GM23248 (cell line): ENCODE measurements at places on chromosomes 5 and 9. TPM values are rescaled to one million over a fixed set of nuclear protein-coding genes. Genes with fewer than 3 reads are reported as not detected.

KIAA1958 gene
- total RNA-seq, result 4.7 and 7.7 TPM in 2 replicates

ADAMTSL1 gene
- 255 and 273 TPM in 2 replicates for total RNA-seq

RASEF gene
- 0.11 TPM in 1 of 2 replicates, not detected in the other for total RNA-seq

SPATA6L gene
- 0.65 and 1.0 TPM in 2 replicates for total RNA-seq

FOXE1 gene
- not detected in 2 replicates for total RNA-seq

SLC6A3 gene
- not detected in 2 replicates for total RNA-seq

KIF20A gene
- 26.0 and 27.3 TPM in 2 replicates for total RNA-seq

TLX3 gene
- total RNA-seq, result not detected in 2 replicates

CDHR2 gene
- total RNA-seq, result not detected in 2 replicates

TSSK1B gene
- not detected in 2 replicates for total RNA-seq

CTXN3 gene
- total RNA-seq, result not detected in 2 replicates

PCDHA3 gene
- total RNA-seq, result not detected in 2 replicates

ANAPC2 gene
- total RNA-seq, result 24.0 and 28.8 TPM in 2 replicates

OBP2B gene
- not detected in 2 replicates for total RNA-seq

GRCh38 chr9:112032743-112033142 lies 136.1 kb downstream of the UGCG start:
- DNase-seq, result peak; percentile 44

DNA sequence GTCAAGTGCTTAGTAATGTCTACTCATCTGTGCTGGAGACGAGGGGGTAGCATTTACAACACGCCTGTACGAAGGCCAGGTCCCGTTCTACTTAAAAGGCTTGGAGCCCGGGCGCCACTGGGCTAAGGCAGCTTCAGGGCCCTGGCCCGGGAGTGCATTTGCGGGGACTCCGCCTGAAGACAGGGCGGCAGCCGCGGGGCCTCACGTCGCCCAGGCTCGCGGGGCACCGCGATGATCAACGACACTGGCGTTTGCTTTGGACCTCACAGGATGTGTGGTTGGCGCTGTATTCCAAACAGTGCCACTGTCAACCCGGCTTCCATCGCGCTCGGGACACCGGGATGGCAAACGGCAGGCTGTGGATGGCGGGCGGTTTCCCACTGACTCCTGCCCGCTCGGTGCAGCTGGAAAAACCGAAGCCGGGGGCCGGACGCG lies 1.1 kb upstream of the TENT4A start:
- peak; percentile 87 for DNase-seq

GRCh38 chr9:128689293-128689774 lies 312 bp downstream of the SET start:
- no peak for DNase-seq

GRCh38 chr9:86275962-86276361 lies 6.4 kb downstream of the ISCA1 start:
- DNase-seq, result peak; percentile 17

DNA sequence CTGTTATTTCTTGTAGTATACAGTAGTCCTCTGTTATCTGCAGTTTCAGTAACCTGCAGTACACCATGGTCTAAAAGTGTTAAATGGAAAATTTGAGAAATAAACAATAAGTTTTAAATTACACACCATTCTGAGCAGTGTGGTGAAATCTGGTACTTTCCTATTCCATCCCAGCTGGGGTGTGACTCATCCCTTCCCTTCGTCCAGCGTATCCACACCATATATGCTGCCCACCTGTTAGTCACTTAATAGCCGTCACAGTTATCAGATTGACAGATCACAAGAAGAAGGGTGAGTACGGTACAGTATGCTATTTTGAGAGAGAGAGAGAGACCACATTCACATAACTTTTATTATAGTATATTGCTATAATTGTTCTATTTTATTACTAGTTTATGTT lies 28.9 kb downstream of the FAM151B start:
- DNase-seq, result peak; percentile 84

DNA sequence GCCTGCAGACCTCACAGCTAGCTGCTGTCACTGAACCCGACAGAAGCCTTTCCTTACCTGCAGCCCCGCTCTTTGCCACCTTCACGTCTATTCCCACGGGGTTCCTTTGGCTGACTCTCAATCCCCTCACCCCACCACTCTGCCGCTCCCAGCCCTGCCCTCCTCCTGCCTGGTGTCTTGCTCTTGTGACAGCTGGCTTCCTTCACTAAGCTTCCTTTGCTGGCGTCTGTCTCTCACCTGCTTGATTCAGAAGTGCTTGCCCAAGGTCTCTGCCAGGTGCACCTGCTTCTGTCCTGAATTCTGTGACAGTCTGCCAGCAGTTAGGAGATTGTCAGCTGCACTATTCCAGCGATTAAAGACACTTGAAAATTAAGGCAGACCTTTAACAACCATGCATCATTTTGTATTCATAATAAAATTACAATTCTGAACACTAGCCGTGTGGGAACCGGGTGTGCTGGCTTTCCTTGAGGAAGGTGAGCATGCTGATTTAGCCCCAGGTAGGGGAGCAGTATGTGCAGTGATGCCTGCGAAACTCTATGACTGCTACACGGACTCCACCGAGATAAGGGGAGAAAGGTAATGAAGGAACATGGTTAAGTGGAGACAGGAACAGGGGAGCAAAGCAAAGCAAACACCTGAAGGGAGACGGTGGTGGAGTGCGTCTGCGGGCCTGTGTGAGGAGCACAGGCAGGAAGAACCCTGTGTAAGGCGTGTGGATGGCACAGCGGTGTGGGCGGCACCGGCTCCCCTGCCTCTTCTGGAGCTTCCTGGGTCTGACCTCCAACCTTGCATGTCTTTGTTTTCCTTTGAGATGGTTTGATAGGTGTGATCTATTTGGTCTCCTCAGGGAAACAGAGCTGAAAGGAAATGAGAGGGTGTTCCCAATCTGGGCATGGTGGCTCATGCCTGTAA lies 80.1 kb upstream of the CACNA1B start:
- no peak for DNase-seq

GRCh38 chr9:6779417-6780241 lies 21.9 kb downstream of the KDM4C start:
- DNase-seq, result peak; percentile 14

DNA sequence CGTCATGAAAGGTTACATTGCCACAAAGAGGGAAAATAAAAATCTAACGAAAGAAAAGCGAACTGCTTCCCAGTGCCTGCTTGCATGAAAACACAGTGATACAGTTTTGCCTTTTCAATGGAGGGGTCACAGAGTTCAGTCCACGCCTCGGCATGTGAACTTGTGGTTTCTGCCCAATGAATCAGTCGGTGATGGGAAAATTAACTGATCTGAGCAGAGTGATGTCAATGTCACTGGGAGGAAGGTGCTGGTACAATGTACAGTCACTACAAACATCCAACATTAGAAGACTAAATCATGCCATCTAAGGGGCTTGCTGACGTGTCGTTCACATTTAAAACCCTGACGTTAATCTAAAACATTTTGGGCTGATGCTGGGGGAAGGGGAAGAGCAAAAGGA lies 151.8 kb upstream of the MSX2 start:
- DNase-seq, result no peak

GRCh38 chr9:99143655-99144054 lies 38.7 kb downstream of the TGFBR1 start:
- DNase-seq, result peak; percentile 28

- DNase-seq, result peak; percentile 40
Observed at GRCh38 chr5:147404706-147405105, 105.2 kb downstream of the DPYSL3 start.

DNA sequence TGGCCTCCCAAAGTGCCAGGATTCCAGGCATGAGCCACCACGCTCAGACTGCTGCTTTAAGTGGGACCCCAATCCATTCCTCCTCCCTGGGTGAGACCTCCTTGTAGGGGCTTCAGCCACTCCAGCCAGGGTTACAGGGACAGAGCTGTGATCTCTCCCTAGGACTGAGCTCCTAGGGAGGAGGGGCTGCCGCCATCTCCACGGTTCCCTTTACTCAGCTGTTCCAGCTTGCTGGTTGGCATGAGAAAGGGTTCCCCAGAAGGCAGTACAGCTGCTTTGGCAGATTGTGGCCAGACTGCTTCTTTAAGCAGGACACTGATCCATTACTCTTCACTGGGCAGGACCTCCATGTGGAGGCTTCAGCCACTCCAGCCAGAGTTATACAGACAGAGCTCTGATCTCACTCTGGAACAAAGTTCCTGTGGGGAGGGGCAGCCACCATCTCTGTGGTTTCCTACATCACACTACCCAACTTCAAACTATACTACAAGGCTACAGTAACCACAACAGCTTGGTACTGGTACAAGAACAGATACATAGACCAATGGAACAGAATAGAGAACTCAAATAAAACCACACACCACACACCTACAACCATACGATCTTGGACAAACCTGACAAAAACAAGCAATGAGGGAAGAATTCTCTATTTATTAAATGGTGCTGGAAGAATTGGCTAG lies 7.2 kb downstream of the INSL6 start:
- DNase-seq, result no peak

DNA sequence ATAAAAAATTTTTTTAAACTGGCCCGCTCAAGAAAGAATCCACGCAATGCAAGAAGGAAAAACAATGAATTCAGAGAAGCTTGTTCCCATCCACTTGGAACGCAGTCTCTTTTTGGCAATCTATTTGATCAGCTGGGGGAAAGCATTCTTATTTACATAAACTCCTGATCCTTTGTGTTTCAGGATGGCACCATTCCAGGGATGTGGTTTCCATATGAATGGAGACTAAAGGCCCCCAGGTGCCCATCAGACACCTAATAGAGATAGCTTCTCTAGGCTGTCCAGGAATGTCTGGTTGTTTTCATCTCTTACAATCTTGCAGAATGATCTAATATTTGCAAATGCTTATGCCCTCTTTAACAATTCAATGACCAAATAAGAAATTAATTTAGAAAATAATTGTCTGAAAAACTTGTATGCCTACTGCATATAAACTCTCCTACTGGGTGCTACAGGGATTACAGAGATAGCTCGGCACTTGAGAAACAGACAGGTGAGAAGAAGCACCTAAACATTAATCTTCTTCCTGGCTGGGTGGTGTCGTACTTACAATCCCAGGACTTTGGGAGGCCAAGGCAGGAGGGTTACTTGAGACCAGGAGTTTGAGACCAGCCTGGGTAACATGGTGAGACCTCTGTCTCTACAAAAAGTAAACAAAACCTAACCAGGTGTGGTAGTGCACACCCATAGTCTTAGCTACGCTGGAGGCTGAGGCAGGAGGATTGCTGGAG lies 3.0 kb upstream of the RASGRF2 start:
- no peak for DNase-seq

DNA sequence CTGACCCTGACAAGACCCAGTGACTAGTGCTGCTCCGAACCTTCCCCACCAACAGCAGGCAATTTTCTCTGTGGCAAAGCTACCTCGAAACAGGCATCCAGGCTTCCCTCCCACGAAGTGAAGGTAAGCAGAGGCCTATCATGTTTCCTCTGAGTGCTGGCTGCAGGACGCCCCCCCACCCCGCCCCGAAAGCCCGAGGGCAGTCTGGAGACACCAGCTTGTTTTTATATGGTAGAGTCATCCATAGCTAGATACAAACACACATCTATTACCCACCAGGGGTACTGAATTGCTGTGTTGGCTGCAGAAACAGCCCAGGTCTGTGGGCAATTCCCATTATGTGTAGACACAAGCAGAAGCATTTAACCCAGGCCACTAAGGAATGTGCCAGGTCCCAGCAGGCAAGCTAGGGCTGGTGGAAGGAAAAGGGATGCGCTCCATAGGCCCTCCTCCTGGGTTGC lies 40.4 kb downstream of the LIX1 start:
- no peak for DNase-seq

DNA sequence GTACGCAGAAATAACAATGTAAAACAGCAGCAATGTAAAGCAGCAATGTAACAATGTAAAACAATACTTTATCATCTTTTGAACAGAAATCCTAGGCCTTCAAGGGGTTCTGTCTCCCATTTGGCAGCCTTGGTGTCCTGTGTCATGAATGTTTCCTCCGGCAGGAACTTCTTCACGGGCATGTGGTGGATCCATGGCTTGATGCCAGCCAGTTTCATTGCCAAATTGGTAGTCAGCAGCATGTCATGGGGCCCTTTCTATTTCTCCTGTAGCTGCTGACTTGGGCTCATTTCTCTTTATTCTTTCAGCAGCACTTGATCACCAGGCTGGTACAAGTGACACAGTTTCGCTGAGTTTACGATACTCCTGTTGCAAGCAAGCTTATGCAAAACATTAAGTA lies 275.3 kb downstream of the HTR1A start:
- DNase-seq, result no peak

GRCh38 chr9:101369286-101369685 lies 15.5 kb downstream of the BAAT start:
- peak; percentile 53 for DNase-seq

GRCh38 chr5:120479066-120479465 lies 15.0 kb downstream of the PRR16 start:
- no peak for DNase-seq
